ENCODE measurements at places on chromosomes 3 and 15.

DNA sequence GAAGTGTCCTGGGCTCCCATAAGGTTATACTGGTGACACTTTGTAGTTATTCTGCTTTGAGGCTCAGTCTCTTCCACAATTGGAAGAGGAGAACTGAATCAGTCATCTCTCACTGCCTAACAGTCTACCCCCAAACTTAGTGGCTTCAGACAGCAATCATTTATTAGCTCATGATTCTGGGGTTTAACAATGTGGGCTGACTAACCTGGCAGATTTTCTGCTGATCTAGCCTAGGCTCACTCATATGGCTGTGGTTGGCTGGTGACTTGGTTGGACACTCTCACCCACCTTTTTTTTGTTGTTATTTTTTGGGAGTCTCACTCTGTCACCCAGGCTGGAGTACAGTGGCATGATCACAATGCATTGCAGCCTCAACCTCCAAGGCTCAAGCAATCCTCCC, 7.1 kb downstream of the GPD1L start:
- no peak for DNase-seq

GRCh38 chr3:126851382-126851781, 131.5 kb upstream of the PLXNA1 start:
- no peak for DNase-seq

DNA sequence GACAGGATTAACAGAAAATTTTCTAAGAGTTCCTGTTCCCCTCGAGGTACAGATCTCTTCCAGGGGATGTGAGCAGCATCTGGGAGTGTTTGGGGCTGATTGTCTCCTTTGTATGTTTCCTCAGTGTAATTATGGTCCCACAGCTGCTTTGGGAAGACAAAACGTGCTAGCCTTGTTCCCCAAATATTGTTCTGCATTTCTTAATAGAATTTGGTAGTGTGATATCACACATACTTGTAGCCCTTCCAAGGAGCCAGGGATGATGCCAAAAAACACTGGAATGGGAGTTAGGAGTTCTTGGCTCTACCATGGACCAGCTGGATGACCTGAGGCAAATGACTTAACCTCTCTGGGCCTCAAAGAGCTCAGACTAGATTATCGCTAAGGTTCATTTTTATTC, 19.0 kb upstream of the AGBL1 start:
- DNase-seq = no peak

- no peak for DNase-seq
Measured at GRCh38 chr15:66873856-66874255, 171.8 kb downstream of the SMAD6 start.

DNA sequence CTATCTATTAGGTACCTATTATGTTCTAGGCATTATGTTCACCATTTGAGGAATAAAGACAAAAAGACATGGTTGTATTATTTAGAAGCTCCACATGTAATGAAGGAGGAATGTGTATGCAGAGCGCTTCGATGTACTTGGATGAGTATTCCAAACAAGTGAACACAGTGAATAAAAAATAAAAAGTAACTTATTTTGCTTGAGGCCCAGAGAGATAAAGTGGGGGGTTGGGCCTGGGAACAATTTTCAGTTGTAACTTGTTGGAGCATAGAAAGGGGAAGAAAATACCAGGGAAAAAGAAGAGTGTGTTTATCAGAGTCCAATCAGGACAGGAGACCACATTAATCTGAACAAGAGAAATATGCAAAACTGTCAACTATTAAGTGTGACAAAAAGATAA, 445.7 kb upstream of the BCHE start:
- DNase-seq = no peak

- no peak for DNase-seq
Measured at GRCh38 chr15:43505738-43506137, 11.7 kb upstream of the MAP1A start.

DNA sequence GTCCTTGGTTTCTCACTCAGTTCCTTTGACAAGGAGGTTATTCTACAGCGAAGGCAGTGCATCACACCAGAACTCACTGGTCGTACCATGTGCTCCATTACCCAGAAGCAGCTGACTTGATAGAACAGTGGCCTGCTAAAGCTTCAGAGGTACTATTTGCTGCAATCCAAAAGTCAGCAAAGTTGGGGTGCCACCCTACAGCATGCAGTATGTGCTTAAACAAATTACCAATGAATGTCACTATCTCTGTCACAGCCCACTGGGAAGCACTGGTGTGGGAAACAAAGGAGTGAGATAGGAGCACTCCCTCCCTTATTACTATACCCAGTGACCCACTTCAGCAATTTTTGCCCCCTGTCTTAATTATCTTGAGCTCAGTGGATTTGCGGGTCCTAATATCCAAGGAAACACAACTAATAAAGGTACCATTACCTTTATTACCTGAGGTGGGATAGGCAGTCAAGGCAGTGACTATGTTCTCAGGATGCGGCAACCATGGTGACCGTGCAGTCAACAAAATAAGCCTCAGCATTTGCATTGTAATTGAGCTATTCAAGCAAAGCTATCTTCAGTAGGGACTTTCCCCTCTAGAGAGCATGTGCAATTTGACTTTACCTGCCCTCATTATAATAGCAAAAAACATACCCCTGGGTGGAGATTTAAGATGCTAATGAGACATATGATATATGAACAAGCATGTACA, 199.4 kb downstream of the OCA2 start:
- no peak for DNase-seq

DNA sequence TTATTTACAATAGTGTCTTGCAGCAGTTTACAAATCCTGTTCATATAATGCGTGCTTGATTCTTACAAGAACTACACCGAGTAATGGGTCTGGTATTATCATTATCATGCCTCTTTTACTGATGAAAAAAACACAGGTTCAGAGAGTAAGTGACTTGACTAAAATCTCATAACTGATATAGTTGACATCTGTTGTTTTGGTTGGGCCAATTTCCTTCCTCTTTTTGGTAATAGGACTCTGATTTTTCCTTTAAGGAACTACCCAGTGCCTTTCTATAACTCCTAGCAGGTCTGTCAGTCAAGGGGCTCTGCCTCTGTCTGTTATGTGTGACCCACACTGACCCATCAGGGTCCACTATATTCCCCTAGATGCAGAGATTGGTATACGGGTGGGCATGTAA, 14.6 kb upstream of the BLOC1S6 start:
- no peak for DNase-seq

DNA sequence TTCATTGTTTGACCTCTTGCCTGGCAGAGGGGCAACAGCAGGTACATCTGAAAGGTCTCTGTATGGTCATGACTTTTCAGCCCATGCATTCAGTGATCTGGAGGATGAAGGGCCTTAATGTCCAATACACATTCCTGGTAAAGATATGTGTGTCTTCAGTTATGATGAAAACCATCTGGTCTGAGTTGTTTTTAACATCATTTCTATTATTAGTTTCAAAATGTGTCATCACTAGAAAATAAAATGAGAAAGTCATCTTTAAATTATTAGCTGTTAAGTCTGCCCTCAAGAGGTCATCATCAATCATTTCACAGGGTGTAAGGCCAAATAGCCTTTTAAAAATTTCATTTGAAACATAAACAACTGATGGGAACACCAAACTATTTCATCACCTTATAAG, 92.1 kb upstream of the PLSCR4 start:
- DNase-seq = no peak

DNA sequence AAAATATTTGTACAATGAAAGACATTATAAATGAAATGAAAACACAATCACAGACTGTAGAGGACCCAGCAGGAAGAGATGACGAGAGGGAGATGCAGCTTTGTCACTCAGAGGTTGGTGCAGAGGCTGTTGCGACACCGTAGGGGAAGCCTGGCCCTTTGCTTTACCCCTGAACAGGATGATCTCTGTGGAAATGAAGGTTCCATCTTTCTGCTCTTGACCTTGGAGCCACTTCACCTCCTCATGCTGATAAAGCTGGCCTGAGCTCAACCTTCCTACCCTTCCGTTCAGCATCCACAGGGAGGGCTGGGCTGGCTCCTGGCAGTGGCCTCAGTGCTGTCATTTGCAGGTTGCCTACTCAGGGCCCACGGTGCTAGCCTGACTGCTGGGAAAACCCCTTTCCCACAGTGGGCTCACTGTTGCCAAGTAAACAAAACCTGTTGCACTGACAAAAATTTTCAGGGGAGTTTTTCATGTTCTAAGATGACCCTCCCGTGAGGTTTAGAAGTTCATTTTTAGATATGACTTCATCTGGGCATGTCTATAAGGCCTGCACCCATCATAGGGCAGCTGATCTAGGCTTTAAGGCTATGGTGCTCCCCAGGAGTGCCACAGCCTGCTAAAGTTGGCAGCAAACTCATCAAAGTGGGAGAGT, 3.0 kb upstream of the CD80 start:
- DNase-seq = no peak

GRCh38 chr3:146067048-146067447, 93.9 kb downstream of the PLOD2 start:
- DNase-seq = no peak

- no peak for DNase-seq
Measured at GRCh38 chr3:178518660-178519396, 17.4 kb upstream of the KCNMB2 start.

DNA sequence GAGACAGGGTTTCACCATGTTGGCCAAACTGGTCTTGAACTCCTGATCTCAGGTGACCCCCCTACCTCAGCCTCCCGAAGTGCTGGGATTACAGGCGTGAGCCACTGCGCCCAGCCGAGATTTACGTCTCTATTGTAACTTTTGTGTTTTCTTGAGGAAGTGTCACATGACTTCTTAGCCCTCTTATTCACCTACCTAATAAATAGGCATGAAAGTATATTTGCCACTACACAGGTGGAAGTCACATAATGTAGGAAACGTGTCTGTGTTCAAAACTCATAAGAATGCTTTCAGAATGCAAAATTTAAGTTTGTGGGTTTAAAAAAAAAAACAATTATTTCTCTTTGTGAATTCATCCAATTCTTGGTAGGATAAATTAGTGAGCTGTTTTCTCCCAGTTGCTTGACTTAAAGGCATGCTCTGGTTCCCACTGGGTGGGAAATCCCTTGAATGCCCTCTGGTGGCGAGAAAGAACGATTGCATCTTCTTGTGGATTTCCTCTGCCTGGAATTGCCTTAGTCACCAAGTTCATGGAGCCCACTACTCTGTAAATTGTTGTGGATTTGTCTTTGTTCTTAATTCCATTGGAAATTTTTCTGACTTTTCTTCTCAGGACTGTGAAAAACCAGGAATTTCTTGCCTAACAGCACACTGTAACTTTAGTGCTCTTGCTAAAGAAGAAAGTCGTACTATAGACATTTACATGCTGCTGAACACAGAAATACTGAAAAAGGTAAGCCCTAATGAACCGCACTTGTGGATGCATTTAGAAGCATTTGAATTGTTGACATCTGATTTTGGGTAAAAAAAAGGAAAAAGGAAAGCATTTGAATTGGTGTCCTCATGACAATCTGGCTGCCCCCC, 82.2 kb upstream of the CTDSPL start:
- DNase-seq = peak; percentile 64

DNA sequence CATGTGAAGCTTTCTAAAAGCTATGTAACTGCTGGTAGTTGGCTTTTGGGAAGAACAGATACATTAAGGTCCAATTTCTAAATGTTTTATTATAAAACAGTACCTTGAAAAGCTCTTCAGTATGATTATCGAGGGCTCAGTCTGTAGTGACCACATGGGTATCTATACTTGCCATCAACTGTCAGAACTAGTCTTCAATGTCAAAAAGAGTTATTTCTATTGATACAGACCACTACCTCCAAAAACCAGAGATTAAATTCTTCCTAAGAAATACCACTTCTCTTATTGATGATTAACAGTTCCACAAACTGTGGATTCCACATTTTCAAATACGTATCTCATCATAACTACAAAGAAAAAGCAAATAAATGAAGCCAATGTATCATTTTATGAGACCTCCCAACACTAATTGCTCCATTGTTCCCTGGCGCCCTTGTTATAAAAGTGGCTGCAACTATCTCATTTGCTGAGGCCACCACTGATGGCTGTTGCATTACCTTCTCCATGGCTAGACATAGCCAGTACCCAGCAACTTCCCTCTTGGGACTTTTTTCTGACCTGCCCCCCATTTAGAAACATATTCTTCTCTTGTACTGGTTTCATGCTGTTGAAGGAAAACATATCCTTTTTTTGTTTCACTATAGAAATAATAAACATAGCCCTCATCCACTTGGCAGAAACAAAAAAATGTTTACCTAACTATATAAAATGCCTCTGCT, 33.9 kb upstream of the MBNL1 start:
- DNase-seq = no peak

DNA sequence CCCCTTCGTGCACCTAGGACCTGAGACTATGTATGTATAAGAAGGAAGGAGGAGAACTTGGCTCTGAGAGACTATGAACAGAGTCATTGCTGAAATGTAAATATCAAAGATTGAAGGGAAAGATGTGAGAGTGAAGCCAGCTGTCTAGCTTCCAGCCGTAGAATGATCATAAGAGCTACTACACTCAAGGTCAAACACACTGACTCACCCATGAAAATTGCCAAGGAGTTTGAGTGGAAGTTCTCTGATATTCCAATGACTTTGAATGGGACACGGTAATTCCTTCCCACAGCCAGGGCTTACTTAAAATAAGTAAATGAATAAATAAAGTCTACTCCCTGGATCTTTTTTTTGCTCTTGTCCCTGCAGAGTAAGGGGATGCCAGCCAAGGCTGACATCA, 398.9 kb upstream of the TPRG1 start:
- no peak for DNase-seq

Measured in CMK (cell line).